Stimulated activated CD8-positive, alpha-beta memory T cell treated with anti-CD3 and anti-CD28 coated beads, Interleukin-15, amount 100 ng/mL, for 24 hours (primary cell): ENCODE measurements at places on chromosomes 2 and 18.

- no peak for DNase-seq
Observed at GRCh38 chr2:15115776-15116175, 445.4 kb downstream of the NBAS start.

- no peak for DNase-seq
Observed at GRCh38 chr18:46315161-46315560, 211.0 kb downstream of the HAUS1 start.

GRCh38 chr2:6054161-6054671 is 362.0 kb downstream of the SOX11 start:
- DNase-seq, result no peak

GRCh38 chr18:13372531-13372951 is 154.0 kb downstream of the LDLRAD4 start:
- DNase-seq, result no peak

- DNase-seq, result no peak
Observed at GRCh38 chr2:19943189-19943588, 41.4 kb upstream of the TTC32 start.

- no peak for DNase-seq
Observed at GRCh38 chr2:195632856-195633572, 24.0 kb upstream of the SLC39A10 start.

GRCh38 chr2:203532957-203533658 is 2.0 kb downstream of the RAPH1 start:
- no peak for DNase-seq

DNA sequence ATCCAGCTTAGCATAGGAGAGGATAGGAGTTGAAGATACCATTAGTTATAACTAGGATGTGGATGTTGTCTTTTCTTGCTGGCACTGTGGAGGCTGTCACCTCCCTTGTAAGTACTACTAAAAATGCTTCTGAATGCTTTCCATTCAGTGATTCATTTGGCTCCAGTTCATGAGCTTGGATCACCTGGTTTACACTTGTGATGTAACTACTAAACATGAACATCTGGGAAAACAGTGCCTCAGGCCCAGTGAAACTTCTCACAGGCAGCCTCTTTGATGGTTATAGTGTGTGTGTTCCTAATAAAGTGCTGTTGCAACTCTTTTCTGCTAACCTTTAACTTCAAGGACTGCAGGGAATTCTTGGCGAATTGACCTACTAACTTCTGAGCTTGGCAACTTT is 13.0 kb upstream of the SLC9A2 start:
- no peak for DNase-seq

- DNase-seq, result no peak
Observed at GRCh38 chr2:60934165-60934722, 52.9 kb downstream of the REL start.

DNA sequence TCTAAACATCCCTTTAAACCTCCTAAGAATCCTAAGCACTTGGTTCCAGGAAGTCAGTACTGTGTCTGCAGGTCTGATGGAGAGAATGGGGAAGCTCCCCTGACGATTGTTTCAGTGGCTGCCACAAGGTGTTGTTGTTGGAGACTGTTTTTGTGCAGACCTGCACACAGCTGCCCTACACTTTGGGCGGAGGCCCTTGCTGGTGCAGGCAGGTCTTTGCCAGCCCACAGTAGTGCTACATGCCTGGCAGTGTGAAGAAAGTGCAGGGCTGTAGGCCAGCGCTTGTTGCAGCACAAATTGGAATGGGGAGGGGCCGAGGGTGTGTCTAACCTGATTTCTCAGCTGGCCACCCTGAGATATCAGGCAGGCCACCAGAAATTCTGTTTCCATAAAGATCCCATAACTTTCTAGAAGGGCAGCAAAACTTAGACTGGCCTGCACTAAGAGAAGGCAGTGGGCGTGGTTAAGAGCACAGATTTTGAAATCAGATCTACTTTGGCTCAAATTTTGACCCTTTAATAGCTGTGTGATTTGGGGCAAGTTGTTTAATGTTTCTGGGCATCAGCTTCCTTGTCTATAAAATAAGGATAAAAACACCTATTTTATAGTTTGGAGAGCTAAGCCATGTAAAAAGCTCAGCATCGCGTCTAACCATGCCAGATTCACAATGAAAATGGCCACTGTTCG is 83.7 kb upstream of the SLC1A4 start:
- no peak for DNase-seq

- no peak for DNase-seq
Observed at GRCh38 chr2:96256611-96257113, 9.1 kb downstream of the TMEM127 start.

DNA sequence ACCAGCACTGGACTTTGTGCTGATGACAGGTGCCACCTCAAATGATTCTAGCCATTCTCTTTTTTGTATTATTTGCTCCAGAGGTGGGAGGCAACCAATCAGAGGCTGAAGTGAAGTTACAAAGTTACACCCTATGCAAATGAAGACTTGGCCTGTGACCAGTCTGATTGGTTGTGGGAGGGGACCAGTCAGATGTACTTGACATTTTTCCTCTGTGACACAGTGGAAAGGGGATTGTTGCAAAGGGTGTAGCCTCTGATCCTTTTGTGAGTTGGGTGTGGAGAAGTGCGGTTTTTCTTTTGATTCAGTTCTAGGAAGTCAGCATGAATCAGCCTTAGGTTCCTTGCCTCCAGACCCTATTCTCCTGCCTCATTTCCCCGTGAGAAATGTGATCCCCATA is 244.0 kb downstream of the ARL6IP6 start:
- DNase-seq, result no peak

GRCh38 chr2:125855204-125855603 is 800.8 kb upstream of the GYPC start:
- DNase-seq, result no peak

DNA sequence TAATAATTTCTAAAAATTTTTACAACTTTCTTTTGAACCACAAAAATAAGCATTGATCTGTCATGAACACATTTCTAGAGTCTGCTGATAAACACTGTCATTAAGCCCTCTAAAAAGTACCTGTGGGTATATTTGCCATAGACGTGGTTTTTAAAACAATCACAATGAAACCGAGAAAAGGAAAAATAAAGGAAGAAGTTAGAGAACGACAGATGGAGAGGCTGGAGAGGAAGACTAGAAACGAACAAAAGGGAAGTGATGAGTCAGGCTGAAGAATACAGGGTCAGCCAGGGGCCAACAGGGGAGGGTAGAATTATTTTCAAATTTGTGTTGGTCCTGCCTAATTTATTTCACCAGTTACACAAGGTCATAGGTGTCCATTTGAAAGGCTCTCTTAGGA is 62.0 kb downstream of the MYL12B start:
- DNase-seq, result no peak
